ENCODE measurements at places on chromosomes 5 and 9. TPM values are rescaled to one million over a fixed set of nuclear protein-coding genes. Genes with fewer than 3 reads are reported as not detected.
A peak's percentile ranks its signal among the peaks of the same experiment; 100 is the strongest.

Gene IFNA10
- not detected for total RNA-seq

Gene TRIM7
- 0.47 TPM for total RNA-seq

Gene PPP3R2
- total RNA-seq = not detected

Gene AP3B1
- total RNA-seq = 50.0 TPM

Gene PRDM9
- not detected for total RNA-seq

Gene SH3PXD2B
- total RNA-seq = 72.9 TPM

Gene MEF2C
- 1.4 TPM for total RNA-seq

Gene STXBP1
- total RNA-seq = 60.9 TPM

Gene SLC31A1
- total RNA-seq = 40.7 TPM

Gene SCGB3A2
- total RNA-seq = 63.6 TPM

Gene SH2D3C
- total RNA-seq = 6.4 TPM

Gene RASGEF1C
- 0.61 TPM for total RNA-seq

Gene CARTPT
- not detected for total RNA-seq

Gene SGCD
- 0.04 TPM for total RNA-seq

Gene FBN2
- total RNA-seq = 15.9 TPM

DNA sequence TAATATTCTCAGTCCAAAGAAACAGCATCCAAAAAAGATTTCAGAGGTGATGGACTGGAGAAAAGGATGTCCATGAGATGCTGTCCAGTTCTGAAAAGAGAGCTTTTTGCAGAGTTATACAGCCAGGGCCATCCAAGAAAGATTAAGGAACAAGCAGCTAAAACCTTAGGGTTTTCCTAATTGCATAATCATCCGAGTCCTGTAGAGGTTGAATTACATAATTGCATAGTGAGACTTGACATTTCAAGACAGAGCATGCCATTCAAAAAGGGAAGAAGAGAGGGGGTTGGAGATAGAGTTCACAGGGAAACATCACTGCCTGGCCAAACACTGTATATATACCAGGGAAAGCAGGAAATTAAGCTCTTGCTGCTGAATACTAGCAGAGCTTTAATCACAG, 1729.2 kb upstream of the WWC1 start:
- H3K4me3 ChIP-seq = no peak overlapping the region
- H3K36me3 ChIP-seq = no peaks in the 10 kb centered on the region
- no peaks in the 10 kb centered on the region for H3K27me3 ChIP-seq
- no peak for DNase-seq

GRCh38 chr9:93009337-93010015, 49.0 kb upstream of the SUSD3 start:
- H3K27me3 ChIP-seq = no peaks in the 10 kb centered on the region
- H3K27ac ChIP-seq = no peak overlapping the region
- H3K36me3 ChIP-seq = no peaks in the 10 kb centered on the region

GRCh38 chr5:22488427-22488826, 364.7 kb downstream of the CDH12 start:
- H3K4me3 ChIP-seq = no peak overlapping the region
- DNase-seq = no peak
- no peak overlapping the region for H3K27ac ChIP-seq
- no peaks in the 10 kb centered on the region for H3K27me3 ChIP-seq
- H3K4me1 ChIP-seq = no peaks in the 10 kb centered on the region

- H3K4me3 ChIP-seq = no peak overlapping the region
- no peaks in the 10 kb centered on the region for H3K4me1 ChIP-seq
- H3K27me3 ChIP-seq = no peaks in the 10 kb centered on the region
- no peak overlapping the region for H3K27ac ChIP-seq
- no peak for DNase-seq
- H3K36me3 ChIP-seq = peaks cover 10% of the 10 kb centered on the region
These were observed 67.4 kb downstream of the TNPO1 start for GRCh38 chr5:72883850-72884249.

- H3K36me3 ChIP-seq = peaks cover 18% of the 10 kb centered on the region
- no peak for DNase-seq
- H3K27me3 ChIP-seq = no peaks in the 10 kb centered on the region
- no peaks in the 10 kb centered on the region for H3K4me1 ChIP-seq
These were observed 27.8 kb downstream of the RECK start for GRCh38 chr9:36064448-36065037.

- no peak overlapping the region for H3K27ac ChIP-seq
- H3K27me3 ChIP-seq = no peaks in the 10 kb centered on the region
- H3K4me1 ChIP-seq = no peaks in the 10 kb centered on the region
- H3K4me3 ChIP-seq = no peak overlapping the region
- DNase-seq = no peak
- no peaks in the 10 kb centered on the region for H3K36me3 ChIP-seq
These were observed 1110.1 kb upstream of the CDH10 start for GRCh38 chr5:25754895-25755294.

GRCh38 chr5:8615142-8615858, 746.4 kb downstream of the MTRR start:
- H3K27me3 ChIP-seq = no peaks in the 10 kb centered on the region
- H3K36me3 ChIP-seq = no peaks in the 10 kb centered on the region
- H3K4me3 ChIP-seq = no peak overlapping the region
- H3K27ac ChIP-seq = no peak overlapping the region

- H3K4me3 ChIP-seq = no peak overlapping the region
- no peaks in the 10 kb centered on the region for H3K27me3 ChIP-seq
- no peak for DNase-seq
- no peaks in the 10 kb centered on the region for H3K4me1 ChIP-seq
- H3K27ac ChIP-seq = no peak overlapping the region
- H3K36me3 ChIP-seq = no peaks in the 10 kb centered on the region
These were observed 57.7 kb downstream of the SMARCA2 start for GRCh38 chr9:2072752-2073405.

- H3K27me3 ChIP-seq = no peaks in the 10 kb centered on the region
- H3K27ac ChIP-seq = no peak overlapping the region
- DNase-seq = no peak
These were observed 97.3 kb downstream of the ANKRD18A start for GRCh38 chr9:38523121-38523520.

DNA sequence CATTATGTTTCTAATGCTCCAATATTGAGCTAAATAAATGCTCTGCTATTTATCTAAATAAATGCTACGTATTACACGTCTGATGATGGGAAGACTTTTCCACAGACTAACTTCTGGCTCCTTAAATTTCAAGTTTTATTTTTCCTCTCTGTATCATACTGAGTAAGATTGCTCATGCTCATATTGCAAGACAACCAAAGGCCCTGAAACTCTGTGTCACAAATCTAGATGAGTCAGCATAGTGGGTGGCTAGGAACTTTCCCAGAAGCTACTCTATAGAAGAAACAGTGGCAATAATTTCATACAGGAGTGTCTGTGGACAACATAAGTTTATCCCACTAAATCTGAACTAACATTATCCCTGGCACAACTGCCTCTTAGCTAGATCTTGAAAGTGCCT, 53.0 kb upstream of the RFX3 start:
- H3K4me1 ChIP-seq = no peaks in the 10 kb centered on the region
- H3K27me3 ChIP-seq = no peaks in the 10 kb centered on the region
- H3K36me3 ChIP-seq = no peaks in the 10 kb centered on the region
- no peak overlapping the region for H3K27ac ChIP-seq
- H3K4me3 ChIP-seq = no peak overlapping the region

DNA sequence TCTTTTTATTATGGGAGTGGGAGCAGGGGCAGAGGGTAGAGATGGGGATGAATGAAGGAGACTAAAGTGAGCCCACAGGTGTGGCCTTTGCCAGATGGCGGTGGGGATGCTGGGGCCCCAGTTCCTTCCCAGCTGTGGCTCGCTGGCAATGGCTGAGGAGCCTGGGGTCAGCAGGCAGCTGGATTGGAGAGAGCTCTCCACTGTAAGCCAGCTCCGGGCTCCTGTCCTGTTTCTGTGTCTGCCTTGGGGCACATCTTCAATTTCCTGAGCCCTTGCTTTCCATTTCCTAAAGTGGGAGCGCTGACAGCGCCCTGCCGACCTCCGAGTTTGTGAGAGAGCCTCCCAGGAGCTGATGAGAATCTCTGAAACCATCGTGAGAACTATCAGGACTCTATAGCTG, 75.6 kb upstream of the SPRY4 start:
- DNase-seq = no peak
- no peak overlapping the region for H3K27ac ChIP-seq
- H3K36me3 ChIP-seq = no peaks in the 10 kb centered on the region
- no peaks in the 10 kb centered on the region for H3K27me3 ChIP-seq
- peaks cover 8% of the 10 kb centered on the region for H3K4me1 ChIP-seq

- H3K27ac ChIP-seq = no peak overlapping the region
- H3K4me3 ChIP-seq = no peak overlapping the region
These were observed 289.7 kb downstream of the FBXL7 start for GRCh38 chr5:15789642-15790041.

GRCh38 chr5:149007174-149007573, 55.7 kb downstream of the SH3TC2 start:
- H3K27ac ChIP-seq = no peak overlapping the region
- DNase-seq = no peak
- H3K4me1 ChIP-seq = no peaks in the 10 kb centered on the region
- no peaks in the 10 kb centered on the region for H3K36me3 ChIP-seq
- H3K27me3 ChIP-seq = no peaks in the 10 kb centered on the region

GRCh38 chr9:38295764-38296163, 96.7 kb upstream of the ALDH1B1 start:
- H3K36me3 ChIP-seq = no peaks in the 10 kb centered on the region
- H3K4me1 ChIP-seq = no peaks in the 10 kb centered on the region
- DNase-seq = no peak
- no peaks in the 10 kb centered on the region for H3K27me3 ChIP-seq
- H3K27ac ChIP-seq = no peak overlapping the region

GRCh38 chr9:93136011-93136440, 2.0 kb upstream of the NINJ1 start:
- no peaks in the 10 kb centered on the region for H3K36me3 ChIP-seq
- H3K27me3 ChIP-seq = no peaks in the 10 kb centered on the region
- H3K27ac ChIP-seq = no peak overlapping the region
- no peak overlapping the region for H3K4me3 ChIP-seq
- no peaks in the 10 kb centered on the region for H3K4me1 ChIP-seq

DNA sequence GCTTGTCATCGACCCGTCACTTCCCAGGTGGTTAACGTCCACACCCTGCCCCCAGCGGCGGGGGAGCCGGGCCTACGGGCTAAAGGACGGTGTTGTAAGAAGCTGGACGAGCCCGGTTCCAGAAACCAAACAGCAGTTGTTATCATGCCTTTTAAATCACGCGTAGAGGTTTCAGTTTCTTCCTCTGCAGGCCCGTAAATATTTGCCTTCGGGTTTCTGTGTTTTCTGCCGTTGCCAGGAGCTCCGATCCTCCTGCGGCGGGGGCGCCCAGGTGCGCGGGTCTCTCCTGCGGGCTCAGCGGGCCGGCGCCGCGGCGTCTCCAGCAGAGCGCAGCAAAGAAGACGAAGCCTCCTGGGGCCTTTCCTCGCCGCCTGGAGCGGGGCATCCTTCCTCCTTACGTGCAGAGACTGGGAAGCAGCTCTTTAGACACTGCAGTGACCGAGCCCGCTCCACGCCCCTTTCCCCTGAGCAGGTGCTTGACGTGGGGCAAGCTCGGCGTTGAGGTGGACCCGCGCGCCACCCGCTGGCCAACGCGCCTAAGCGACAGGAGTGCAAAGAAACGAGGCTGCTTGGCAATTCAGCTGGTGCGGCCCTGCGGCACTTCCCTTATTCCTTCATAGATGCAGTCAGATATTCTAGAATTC, 21.8 kb upstream of the TTC1 start:
- no peak overlapping the region for H3K27ac ChIP-seq
- H3K4me1 ChIP-seq = no peaks in the 10 kb centered on the region
- peaks cover 12% of the 10 kb centered on the region for H3K27me3 ChIP-seq
- no peaks in the 10 kb centered on the region for H3K36me3 ChIP-seq
- peak; percentile 89 for DNase-seq

DNA sequence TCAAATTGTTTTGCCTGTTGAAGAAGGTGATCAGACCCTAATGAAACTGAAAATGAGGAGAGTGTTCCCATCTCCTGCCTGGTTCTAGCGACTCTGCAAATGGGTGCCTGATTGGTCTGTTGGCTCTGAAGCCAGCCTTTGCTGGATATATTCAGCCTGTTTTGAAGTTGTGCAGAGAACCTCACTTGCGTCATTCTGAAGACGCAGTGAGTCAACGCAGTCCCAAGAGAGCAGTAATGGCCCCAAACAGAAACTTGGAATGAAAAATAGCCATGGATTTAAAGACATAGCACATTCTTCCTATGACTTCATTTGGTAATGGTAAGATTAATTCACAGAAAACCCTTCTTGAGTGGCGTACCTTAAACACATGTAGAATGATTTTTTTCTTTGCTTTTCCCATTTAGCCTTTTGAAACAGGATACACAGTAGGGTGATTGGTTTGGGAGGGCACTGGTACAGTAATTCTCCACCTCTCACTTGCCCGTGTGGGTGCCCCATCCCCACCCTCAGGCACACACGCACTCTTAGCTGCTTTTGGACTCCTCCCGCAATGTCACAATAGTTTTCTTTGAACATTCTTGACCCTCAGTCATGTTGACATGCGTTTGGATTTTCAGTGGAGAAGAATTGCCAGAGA, 54.1 kb upstream of the ABL1 start:
- DNase-seq = no peak
- H3K36me3 ChIP-seq = no peaks in the 10 kb centered on the region
- no peak overlapping the region for H3K4me3 ChIP-seq
- H3K27ac ChIP-seq = no peak overlapping the region
- no peaks in the 10 kb centered on the region for H3K27me3 ChIP-seq

DNA sequence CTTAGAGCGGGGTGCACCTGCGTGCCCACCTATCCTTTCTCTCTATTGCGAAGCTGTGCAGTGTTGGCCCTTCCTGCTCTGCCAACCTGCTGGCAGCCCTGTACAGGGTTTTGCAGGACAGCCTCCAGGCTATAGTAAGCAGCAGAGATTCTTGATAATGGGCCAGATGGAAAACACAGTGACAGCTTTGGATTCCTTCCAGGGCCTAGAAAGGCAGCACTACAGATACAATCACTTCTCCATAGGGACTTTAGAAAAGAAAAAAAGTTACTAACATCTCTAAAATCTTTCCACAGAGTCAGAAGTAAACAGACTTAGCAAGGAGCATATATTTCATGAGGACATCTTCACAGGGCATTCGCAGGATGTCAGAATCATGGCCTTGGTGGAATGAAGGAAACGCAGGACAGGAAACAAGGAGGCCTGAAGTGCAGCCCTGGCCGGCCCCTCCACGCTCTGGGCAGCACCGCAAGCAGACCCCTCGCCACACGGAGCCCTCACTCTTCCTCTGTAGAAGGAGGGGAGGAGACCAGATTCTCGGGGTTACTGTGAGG, 172.1 kb upstream of the GAS1 start:
- DNase-seq = no peak
- no peak overlapping the region for H3K27ac ChIP-seq
- no peaks in the 10 kb centered on the region for H3K4me1 ChIP-seq
- no peaks in the 10 kb centered on the region for H3K27me3 ChIP-seq

GRCh38 chr5:1948663-1949191, 66.0 kb upstream of the IRX4 start:
- no peak for DNase-seq
- H3K27me3 ChIP-seq = no peaks in the 10 kb centered on the region
- H3K27ac ChIP-seq = no peak overlapping the region
- peaks cover 17% of the 10 kb centered on the region for H3K4me1 ChIP-seq
- no peak overlapping the region for H3K4me3 ChIP-seq

- DNase-seq = no peak
- H3K4me3 ChIP-seq = no peak overlapping the region
- no peaks in the 10 kb centered on the region for H3K4me1 ChIP-seq
- H3K27ac ChIP-seq = no peak overlapping the region
These were observed 49.5 kb upstream of the BRINP1 start for GRCh38 chr9:119418721-119419120.

- H3K4me3 ChIP-seq = no peak overlapping the region
- no peaks in the 10 kb centered on the region for H3K27me3 ChIP-seq
- no peak overlapping the region for H3K27ac ChIP-seq
These were observed 77.4 kb upstream of the ANXA1 start for GRCh38 chr9:73074176-73074708.

GRCh38 chr9:126146254-126147145, 180.1 kb upstream of the MVB12B start:
- H3K36me3 ChIP-seq = no peaks in the 10 kb centered on the region
- no peak overlapping the region for H3K4me3 ChIP-seq
- DNase-seq = peak; percentile 75

Measured in H1 (cell line).